ENCODE measurements at places on chromosomes 1 and 21.

- no peak for DNase-seq
Measured at GRCh38 chr1:179935909-179936496, 18.6 kb upstream of the CEP350 start.

GRCh38 chr21:34884346-34884929, 164.7 kb downstream of the RUNX1 start:
- DNase-seq = no peak

- no peak for DNase-seq
Measured at GRCh38 chr1:185906186-185906585, 172.0 kb downstream of the HMCN1 start.

DNA sequence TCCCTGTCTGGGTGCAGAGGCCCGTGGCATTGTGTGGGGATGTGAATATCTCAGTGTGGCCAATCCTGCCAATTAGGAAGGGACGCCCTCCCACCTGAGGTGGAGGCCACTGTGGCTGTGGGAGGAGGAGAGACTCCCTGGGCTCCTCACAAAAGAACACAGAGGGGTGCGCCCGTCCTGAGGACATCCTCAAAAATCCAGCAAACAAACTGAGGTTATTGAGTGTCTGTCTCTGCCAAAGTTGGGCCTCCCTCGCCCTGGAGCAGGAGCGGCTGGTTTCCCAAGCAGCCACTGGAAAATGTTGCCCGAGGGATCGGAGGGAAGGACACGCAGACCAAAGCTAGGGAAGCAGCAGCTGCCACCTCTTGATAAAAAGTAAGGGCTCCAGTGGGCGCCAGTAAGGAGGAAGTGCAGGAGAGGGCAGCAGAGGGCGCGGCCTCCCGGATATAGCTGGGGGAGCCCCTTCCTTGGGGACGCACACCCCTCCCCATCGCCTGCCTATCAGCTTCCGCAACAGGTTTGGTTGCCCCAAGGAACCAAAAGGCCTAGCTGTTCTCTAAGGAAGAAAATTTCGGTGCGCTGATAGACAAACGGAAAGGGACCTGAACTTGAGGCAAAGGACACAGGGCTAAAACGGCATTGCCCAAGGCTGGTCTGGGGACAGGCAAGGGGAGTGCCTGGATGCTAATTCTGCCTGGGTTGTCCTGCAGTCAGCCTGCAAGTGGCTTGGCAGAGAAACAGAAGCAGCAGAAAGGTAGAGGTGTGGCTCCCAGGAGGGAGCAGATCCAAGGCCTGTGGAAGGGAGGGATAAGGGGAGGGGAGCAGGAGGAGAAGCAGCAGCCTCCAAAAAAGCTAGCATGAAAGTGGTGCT, 1.7 kb upstream of the GRIK3 start:
- no peak for DNase-seq

DNA sequence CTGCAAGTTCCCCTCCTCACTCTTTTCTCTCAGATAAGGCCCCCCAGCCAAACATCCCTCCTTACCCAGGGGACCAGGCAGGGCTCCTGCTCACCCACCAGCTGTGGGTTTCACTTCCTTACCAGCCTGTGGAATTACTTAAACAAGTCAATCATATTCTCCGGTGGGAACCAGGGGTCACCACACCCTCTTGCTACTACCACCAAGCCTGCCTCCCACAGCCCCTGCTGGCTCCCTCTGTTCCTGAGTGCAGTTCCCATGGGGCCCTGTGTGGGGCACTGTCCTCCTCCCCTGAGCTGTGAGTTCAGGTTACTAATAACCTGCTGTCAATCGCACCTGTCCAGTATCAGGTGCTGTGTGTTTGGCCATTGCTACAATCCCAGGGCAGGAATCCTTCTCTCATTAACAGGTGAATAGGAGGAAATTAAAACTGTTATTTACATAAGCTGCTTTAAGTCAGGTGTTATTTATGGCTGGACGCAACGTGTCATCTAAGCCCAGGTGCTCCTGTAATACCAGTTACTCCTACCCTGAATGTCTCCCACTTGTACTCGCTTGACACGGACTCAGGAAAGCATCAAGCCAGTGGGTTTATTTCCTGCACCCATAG, 53.1 kb upstream of the LBR start:
- DNase-seq = no peak
